ENCODE measurements at places on chromosomes 5 and 9.

DNA sequence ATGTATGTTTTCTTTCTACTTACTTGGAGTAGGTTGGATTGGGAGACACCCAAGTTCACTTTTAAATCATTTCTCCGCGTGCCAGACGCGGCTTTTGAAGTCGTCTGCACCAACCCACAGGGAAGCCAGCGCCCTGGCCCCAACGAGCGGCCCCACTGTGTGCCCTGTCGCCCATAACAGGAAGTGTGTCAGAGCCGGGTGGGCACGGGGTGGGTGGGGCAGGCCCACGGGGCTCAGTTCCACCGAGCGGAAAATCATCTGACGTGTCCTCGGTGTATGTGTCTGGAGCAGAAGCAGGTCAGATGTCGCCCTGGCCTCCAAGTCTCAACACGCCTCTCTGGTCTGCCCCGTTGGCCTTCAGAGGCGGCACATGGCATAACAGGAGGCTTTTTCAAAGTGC is 22.7 kb upstream of the SMIM23 start:
- DNase-seq = no peak

DNA sequence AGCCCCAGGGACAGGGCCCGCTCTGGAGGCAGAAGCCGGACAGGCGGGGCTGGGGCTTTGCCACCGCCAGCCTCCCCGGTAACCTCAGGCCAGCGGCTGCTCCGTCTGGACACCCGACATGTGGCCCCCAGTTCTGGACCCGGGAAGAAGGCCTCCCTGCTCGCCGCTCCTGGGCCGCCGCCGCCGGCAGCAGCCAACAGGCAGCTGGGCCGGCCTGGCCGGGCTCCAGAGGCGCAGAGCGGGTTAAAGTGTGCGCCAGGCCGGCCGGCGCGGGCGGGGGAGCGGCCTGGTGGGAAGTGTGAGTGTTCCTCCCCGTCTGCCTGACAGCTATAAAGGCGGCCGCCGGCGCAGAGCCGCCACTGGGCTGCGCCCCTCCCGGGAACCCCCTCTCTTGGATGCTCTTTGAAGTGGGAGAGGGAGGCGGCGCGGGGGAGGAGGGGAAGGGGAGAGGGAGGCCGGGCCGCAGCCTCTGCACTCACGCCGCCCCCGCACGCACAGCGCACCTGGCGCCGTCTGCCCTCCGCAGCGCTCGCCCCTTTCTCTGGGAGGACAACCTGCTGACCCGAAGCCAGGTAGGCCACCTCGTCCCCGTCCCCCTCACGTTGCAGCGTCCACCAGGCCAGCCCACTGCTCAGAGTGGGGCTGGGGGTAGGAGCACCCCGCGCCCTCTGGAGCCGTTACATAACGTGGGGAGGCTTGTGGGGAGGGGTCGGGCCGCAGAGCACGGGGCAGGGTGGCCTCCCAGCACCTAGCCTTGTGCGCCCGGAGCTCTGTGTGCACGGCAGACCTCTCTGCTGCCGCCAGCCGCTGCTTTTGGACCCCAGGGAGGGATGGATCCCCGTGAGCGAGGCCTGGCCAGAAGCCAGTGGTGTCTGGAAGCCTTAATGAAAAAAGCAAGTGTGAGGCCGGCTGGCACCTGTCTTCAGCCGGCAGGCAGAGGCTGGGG is at the start of gene ADAMTSL2:
ADAMTSL2 (plus strand) TSS at position 359 of the 946 bp plus-strand sequence. CDS start 2,009 bp downstream, outside the sequence.
- DNase-seq = no peak

- no peak for DNase-seq
Observed at GRCh38 chr5:17088051-17088450, 129.4 kb upstream of the BASP1 start.

DNA sequence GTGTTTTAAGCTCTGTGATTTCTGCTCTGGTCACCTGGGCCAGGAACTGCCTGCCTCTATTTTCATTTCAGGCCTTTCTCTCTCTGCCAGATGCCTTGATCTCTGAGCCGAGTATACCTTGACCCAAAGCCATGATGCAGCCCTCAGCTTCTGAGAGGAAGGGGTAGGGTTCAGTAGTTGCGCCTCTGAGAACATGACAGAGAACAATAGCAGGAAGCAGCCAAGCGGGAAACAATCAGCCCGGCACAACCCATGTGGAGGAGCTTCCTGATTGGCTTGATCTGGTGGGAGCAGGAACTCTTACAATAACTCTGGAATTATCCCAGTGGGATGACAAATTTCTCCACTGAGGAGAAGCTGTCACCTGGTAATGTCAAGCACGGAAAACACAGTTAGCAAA is 127.4 kb downstream of the PALM2AKAP2 start:
- no peak for DNase-seq

GRCh38 chr9:112032009-112032408 is 135.4 kb downstream of the UGCG start:
- peak; percentile 65 for DNase-seq

GRCh38 chr5:158877124-158877581 is 222.6 kb downstream of the EBF1 start:
- no peak for DNase-seq

GRCh38 chr5:24854350-24854749 is 209.6 kb upstream of the CDH10 start:
- DNase-seq = no peak

GRCh38 chr5:177116631-177117373 is 16.8 kb upstream of the NSD1 start:
- DNase-seq = peak; percentile 88

- no peak for DNase-seq
Observed at GRCh38 chr9:97526895-97527575, 25.6 kb downstream of the TMOD1 start.

DNA sequence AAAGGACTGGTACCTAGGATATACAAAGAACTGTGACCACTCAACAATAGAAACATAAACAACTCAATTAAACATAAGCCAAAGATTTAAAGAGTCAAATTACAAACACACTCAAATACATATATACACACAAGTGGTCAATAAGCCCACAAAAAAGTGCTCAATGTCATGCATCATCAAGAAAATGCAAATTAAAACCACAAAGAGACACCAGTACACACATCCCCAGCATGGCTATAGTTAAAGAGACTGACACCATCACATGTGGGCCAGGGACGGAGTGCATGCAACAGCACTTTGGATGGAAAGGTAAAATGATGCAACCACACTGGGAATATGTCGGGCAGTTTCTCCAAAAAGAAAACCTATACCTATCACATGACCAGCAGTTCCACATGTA is 89.7 kb downstream of the CAAP1 start:
- DNase-seq = no peak

DNA sequence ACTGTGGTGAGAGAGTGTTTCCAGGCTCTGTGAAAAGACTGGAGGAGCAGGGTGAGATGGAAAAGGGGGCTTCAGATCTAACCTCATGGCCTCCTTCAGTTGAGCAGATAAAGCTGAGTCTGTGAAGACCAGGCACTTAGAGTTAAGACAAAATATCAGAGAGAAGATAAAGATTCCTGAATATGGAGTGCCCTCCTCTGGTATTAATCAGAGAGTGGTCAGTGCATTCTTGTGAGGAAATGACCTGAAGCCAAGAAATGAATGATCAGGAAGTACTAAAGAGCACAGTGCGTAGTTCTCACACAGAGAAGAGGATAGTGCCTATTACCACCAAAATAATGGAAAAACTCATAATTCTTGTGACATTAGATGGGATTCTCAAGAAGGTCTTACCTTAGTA is 1417.0 kb upstream of the ACO1 start:
- no peak for DNase-seq

- peak; percentile 77 for DNase-seq
Observed at GRCh38 chr5:40307920-40308319, 371.8 kb upstream of the PTGER4 start.

DNA sequence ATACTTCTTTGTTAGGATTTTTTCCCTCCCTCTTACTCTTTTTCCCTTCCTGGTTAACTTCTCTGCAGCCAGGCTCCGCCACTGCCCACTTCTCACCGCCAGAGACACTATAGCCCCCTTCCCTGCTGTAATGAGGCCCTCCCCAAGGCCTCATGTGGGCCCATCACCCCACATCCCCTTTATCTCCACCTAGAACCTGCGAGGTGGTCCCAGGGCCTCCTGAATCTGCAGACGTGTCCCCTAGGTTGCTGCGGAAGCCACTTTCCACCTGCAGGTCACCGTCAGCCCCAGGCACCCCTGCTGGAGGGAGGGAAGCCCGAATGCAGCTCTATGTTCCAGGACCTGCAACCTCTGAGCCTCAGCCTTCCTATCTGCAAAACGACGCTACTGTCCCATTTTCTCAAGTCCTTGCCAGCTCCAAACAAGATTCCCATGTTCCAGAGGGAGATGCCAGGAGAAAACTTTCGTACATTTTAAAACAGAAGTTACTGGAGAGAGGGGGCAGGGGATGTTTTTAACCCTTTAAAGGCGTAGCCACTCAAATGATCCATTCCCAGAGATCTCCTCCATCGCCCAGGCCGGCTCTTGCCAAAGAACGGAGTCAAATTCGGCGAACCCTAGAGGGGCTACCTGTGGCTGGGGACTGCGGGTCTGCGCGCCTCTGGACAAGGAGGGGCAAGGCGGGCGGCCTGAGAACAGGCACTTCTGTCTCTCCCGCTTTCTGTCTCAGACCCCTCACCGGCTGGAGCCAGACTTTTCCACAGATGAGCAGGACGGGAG is 929 bp downstream of the SH3PXD2B start:
- DNase-seq = no peak

DNA sequence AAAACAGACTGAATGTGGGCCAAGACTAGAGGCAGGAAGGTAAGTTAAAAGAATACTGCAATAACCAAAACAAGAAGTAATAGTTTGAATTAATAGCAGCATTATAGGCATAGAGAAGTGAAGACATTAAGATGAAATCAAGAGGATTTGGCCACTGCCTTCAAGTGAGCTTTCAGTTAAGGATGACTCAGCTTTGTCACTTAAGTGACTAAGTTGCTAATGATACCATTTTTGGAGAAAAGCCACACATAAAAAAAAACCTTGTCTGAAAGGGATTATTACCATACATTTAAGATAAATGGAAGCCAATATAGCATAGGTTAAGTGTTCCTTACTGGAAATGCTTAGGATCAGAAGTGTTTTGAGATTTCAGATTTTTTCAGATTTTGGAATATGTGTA is 57.0 kb downstream of the ECPAS start:
- peak; percentile 43 for DNase-seq

DNA sequence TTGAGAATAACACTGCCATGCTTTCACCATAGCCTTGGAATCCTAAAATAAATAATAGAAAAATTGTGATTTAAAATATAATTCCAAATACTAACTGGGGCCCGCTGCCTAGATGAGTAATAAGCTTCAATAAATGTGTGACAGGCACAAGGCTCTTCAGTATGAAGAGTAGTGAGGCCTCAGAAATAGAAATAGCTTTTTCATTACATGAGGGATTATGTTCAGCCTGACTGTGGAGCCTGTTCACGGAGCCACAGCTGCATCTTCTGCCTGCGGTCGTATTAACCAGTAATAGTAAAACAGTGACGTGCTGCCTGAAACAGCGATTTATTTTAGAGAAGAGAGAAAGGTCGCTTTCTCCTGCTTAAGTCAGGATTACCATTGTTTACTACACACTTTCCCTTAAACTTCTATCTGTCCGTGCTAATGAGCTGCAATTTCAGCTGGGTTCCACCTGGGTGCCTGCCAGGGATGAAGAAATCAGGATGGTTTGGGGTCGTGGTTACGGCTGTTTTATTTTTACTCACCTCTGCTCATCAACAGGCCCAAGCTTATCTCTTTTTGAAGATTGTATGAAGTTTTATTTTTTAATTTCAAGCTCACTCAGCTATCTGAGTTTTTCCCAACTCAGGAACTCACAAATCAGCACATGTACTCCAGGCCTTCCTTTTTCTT is 284.9 kb upstream of the WWC1 start:
- DNase-seq = no peak

DNA sequence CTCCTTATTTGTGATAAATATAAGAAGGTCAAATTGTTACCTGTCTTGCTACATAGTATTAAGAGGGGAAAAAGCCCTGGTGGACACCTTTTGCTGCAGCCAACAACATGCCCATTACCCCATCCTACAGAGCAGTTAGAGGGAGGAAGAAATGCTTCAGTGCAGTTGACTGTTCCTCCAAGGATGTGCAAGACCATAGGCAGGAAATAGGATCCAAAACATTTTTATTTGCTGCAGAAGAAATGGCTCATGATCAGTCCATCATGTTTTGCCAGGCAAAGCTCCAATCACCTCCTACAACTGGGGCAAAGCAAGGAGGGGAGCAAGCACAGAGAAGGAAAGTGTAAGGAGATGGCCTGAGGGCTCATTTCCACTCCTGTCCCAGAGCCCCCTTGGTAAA is 399.1 kb upstream of the PIK3R1 start:
- DNase-seq = no peak

DNA sequence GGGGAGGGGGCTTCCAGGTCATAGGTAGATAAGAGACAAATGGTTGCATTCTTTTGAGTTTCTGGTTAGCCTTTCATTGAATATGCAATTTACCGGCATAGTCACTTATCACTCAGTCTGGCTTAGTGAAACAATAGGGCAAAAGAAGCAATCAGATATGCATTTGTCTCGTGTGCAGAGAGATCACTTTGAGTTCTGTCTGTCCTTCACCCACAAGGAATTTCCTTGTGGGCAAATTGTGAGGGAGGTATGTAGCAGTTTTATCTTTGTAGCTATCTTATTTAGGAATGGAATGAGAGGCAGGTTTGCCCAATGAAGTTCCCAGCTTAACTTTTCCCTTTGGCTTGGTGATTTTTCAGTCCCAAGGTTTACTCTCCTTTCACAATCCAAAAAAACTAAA is 116.1 kb downstream of the TUSC1 start:
- no peak for DNase-seq

- no peak for DNase-seq
Observed at GRCh38 chr5:126673477-126673876, 72.7 kb downstream of the PHAX start.

DNA sequence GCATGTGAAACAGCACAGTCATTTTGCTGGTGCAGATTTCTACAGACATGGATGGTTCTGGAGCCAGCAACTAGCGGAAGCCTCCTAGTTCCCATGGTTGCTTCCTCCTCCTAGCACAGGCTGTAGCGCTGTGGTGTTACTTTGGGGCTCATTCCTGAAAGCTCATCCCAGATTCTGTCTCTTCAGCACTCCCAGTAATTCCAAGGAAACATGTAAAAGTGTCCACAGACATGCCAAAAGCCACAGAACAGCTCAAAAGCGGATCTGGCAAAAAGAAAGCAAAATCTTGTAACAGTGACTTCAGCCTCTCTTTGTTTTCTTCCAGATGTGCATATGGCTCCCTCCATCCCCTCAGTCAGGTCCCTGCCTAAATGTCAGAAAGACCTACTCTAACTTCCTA is 144.1 kb downstream of the CEP120 start:
- no peak for DNase-seq

- no peak for DNase-seq
Observed at GRCh38 chr5:21685522-21685921, 1167.6 kb downstream of the CDH12 start.

GRCh38 chr5:158519433-158520021 is 580.2 kb downstream of the EBF1 start:
- DNase-seq = no peak

GRCh38 chr5:134174841-134175839 is 1.6 kb downstream of the SKP1 start:
- DNase-seq = peak; percentile 19

DNA sequence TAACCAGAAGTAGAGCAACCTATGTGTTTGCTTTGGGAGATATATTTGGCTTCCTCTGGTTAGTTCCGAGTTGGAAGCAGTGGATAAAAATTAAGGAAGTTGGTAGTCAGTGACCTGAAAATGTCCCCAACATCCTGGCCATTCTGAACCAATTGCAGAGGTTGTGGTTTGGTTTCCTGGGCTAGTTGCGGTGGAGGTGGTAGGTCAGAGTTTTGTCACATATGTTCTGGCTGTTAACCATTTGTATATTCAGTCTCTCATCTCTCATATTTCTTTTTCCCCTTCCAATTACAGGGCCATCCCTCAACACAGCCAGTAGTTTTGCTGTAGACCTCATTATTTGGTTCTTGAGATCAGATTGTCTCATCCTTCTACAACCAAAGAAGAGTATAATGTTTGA is 1026.9 kb downstream of the PTPRD start:
- DNase-seq = no peak

GRCh38 chr9:71326360-71326759 is 204.9 kb upstream of the TRPM3 start:
- no peak for DNase-seq
